ENCODE measurements at places on chromosomes 13 and 19. TPM values are rescaled to one million over a fixed set of nuclear protein-coding genes. Genes with fewer than 3 reads are reported as not detected.

The FCAR gene
- 0.22 TPM for polyA plus RNA-seq

The PRMT1 gene
- polyA plus RNA-seq: 188 TPM

The MTRF1 gene
- polyA plus RNA-seq: 7.8 TPM

The ZNF627 gene
- 13.4 TPM for polyA plus RNA-seq

The SHKBP1 gene
- polyA plus RNA-seq: 20.0 TPM

The ATP8A2 gene
- 2.7 TPM for polyA plus RNA-seq

The LRP3 gene
- 20.7 TPM for polyA plus RNA-seq

The TUBGCP3 gene
- polyA plus RNA-seq: 20.1 TPM

GRCh38 chr19:55809381-55810058, 22.3 kb downstream of the NLRP11 start:
- DNase-seq: no peak

DNA sequence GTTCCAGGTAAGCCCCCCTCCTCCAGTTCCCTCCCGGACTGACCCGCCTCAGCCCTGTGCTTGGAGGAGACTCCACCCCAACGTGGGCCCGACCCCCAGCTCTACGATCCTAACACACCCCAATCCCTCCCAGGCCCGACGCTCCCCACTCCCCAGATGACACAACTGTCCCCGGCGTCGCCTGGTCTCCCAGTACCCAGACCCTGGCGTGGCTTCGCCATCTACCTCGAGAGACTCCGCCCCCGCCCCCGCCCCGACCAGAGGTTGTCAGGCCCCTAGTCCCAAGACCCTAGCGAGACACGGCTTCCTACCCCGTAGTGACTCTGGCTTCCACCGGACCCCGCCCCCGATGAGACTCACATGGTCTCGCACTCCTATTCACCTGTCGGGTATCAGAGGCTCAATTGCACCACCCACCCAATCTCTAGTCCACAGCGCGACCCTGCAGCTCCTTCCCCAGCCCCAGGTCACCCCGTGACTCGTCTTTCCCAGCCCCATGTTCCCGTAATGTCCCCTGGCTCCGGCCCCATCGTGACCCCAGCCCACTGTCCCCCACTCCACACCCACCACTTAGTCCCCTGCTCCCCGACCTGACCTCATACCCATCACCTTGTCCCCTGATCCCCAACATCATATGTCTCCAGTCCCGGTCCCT, 2.9 kb downstream of the CD37 start:
- no peak for DNase-seq

GRCh38 chr19:50313812-50314536, 15.2 kb downstream of the KCNC3 start:
- no peak for DNase-seq

GRCh38 chr19:18849838-18850400, 18.2 kb downstream of the UPF1 start:
- DNase-seq: no peak

DNA sequence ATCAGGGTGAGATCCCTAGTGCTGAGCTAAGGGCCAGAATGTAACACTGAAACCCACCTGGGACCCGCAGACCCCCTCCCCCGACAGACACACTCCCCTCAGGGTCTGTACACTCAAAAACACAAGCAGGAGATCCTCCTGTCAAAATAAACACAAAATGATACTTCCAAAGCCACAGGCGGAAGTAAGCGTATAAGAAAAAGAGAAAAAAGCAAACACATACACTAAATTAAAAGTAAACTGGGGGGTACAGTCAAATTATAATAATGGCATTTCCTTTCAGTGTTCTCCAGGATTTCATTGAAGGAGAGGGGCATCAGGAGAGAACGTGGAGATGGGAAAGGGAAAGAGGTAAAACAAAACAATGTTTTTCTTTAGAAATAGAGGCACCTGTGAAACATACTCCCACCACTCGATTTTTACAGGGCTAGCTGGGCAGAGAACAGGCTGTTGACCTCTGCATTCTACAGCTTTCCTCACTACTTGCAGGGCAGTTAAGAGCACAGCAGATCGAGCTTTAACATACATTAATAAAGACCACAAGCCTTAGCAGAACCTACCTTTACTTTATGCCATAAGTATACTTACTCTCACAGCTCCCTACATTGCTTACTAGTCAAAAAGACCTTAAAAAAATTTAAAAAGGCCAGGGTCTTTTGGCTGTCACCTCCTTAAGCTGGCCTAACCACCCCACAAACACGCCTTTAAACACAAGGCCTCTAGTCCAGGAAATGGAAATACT, 5.3 kb downstream of the ZIC5 start:
- no peak for DNase-seq

DNA sequence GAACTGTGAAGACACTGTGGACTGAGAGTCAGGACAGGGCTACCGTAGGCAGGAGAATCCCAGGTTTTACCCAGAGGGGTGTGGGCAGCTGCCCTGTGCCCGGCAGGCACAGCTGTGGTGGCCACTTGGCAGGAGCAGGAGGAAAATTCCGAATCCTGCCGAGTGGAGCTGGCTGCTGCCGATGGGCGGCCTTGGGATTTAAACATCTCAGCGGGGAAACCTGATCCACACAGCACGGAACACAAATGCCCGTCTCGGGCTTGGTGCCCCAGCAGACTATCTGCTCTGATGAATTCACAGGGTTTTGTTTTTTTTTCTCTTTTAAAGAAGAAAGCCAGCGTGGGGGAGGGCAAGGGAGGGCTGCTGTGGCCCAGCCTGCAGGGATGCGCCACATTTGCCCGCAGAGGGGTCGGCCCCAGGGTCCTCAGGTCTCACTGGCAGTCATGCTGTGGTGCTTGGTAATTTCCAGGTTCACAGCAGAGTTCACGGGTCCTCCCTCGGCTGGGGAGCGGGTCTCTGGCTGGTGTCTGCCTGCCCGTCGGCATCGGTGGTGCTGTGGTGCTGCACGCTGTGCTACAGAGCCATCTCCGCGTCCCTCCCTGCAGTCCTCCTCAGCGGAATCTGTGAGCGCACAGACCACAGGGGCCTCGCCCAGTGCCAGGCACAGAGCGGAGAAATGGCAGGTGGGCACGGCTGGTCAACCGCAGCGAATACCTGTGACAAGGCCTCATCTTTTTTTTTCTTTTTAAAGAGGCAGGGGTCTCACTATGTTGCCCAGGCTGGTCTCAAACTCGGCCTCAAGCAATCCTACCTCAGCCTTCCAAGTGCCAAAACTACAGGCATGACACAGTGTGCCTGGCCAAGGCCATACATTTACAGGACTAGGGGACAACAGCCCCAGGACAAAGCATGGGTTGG, 28.1 kb downstream of the MPND start:
- DNase-seq: peak; percentile 65

DNA sequence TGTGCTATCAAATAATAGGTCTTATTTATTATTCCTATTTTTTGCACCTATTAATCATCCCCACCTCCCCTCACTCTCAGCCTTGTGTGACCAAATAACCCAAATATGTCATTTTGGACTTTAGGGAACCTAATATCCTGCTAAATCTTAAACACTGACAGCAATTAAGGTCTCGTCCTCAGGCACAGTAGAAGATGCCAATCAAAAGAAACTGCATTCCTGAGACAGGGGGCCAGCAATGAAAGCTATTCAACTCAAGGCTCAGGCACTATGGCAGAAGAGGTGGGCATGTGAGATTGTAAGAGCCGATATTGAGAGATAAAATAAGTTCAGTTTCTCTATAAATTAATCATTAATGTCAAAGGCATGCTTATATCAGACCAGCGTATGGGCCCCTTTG, 1437.7 kb upstream of the PCDH9 start:
- DNase-seq: no peak

DNA sequence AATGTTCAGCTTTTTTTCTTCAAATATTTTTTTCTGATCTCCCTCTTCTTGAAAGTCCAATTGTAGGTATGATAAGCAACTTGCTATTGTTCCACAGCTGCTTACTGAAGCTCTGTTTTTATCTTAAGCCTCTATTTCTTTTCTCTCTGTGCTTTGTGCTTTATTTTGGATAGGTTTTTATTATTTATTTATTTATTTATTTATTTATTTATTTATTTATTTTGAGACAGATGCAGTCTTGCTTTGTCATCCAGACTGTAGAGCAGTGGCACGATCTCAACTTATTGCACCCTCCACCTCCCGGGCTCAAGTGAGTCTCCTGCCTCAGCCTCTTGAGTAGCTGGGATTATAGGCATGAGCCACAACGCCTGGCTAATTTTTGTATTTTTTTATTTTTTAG, 199.4 kb downstream of the KLF12 start:
- no peak for DNase-seq

DNA sequence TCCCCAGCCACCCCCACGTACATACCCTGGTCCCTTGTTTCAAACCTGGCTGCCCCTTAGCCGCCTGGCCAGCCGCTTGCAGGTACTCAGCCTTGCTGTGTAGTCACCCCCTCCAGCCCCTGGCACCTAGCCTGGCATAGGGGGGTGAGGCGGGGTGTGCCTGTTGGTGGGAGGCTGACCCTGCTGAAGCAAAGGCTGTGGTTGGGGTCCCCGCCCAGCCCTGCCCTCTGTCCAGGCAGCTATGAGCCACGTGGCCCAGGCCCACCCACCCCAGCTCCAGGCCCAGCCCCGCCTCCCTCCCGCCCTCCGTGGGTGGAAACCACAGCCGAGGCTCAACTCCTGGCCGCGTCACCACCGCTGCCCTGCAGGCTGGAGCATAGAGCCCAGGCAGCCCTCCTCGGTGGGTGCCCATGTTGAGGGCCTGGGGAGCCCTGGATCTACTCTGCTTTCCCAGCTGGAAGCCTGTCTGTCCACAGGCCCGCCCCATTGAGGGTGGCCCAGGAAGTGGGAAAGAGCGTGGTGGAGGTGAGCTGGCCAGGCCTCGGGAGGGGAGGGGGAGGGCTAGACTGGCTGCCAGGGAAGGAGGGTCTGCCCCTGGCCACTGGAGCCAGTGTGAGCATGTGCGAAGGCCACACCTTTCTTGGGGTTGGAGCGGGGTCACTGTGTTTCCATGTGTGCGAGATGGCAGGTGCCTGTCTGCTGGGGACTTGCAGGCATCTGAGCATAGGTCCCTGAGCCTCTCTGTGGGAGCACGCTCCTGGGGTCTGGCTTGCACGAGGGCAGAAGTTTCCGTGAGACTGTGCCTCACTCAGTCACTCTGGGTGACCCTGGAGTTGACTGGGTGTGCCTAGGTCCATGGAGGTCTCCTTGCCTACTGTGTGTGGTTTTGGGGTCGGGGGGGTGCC, 31.0 kb downstream of the PAK4 start:
- DNase-seq: no peak

- no peak for DNase-seq
Measured at GRCh38 chr19:46533078-46533620, 37.5 kb upstream of the PNMA8B start.

GRCh38 chr19:6728346-6728745, 7.9 kb upstream of the C3 start:
- no peak for DNase-seq

DNA sequence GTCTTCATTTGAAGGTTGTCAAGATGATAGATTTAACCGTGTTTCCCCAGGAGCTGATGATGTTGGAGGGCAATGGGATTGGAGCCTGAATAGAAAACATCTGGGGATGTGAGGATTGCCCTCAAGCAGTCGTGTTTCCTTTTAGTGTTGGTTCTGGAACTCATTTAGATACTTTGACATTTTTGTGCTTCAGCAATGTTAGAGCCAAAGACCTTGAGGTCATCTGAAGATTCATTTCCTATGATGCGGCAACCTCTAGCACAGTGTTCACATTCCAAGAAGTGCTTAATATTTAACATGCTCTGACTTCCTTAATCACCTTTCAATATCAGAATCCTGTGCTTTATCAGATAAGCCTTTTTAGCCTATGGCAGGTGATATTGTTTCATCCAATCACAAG, 82.7 kb downstream of the SLC10A2 start:
- DNase-seq: no peak

DNA sequence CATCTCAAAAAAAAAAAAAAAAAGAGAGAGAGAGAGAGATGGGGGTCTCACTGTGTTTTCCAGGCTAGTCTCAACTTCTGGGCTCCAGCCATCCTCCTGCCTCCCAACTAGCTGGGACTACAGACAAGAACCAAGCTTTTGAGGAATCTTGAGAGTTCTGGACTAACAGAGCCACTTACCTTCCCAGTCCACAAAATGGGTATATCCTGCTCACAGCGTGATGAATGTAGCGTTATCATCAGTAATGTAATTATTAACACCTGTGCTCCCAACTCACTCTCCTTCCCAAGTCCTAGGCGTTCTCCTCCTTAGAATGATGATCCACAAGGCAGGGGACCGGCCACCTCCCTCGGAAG, 4.6 kb upstream of the NANOS3 start:
- DNase-seq: no peak

GRCh38 chr13:94622344-94622743, 20.7 kb downstream of the GPR180 start:
- no peak for DNase-seq

- no peak for DNase-seq
Measured at GRCh38 chr19:4032436-4032835, 24.9 kb downstream of the PIAS4 start.

GRCh38 chr19:33440682-33441081, 67.2 kb downstream of the CEBPG start:
- no peak for DNase-seq

GRCh38 chr13:112796190-112796915, 106.5 kb downstream of the ATP11A start:
- DNase-seq: no peak

GRCh38 chr13:114067381-114067885, 65.0 kb downstream of the RASA3 start:
- no peak for DNase-seq

GRCh38 chr13:86633346-86633745, 834.1 kb upstream of the SLITRK6 start:
- no peak for DNase-seq

DNA sequence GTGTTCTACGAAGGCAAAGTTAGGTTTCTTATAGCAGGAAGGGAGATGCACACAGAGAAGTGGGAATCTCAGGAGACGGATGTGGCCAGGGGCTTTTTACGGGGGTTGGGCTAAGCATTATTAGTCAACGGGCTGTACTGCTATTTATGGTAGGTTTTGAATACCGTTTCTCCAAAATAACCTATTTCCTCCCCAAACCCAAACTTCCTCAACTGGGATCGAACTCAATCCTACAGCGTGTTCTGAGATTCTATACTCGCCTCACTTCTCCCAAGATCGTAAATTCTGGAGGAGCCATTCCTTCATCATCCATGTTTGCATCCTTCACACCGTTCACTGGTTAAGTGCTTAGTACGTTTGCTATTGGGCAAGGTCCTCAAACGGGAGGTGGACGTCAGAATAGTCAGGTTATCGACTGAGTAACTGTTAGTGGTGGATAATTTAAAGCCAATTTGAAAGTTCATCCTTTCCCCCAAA, 1.2 kb upstream of the TRIM13 start:
- peak; percentile 12 for DNase-seq

Data from muscle of back (tissue), 13 donors.